ENCODE measurements at places on chromosomes 5 and 9. TPM values are rescaled to one million over a fixed set of nuclear protein-coding genes. Genes with fewer than 3 reads are reported as not detected.

The CFAP90 gene
- 3.6 TPM for total RNA-seq

The PCDHA13 gene
- 1.8 TPM for total RNA-seq

The ADRB2 gene
- 5.0 TPM for total RNA-seq

The PRSS3 gene
- 0.79 TPM for total RNA-seq

The PTPN3 gene
- 40.6 TPM for total RNA-seq

The CDKN2B-AS1 gene
- total RNA-seq: 0.82 TPM

The RLN2 gene
- 1.1 TPM for total RNA-seq

The PPIC gene
- total RNA-seq: 46.1 TPM

The PARP8 gene
- total RNA-seq: 42.5 TPM

The TRUB2 gene
- total RNA-seq: 22.4 TPM

The NIPSNAP3A gene
- total RNA-seq: 27.9 TPM

The NSD1 gene
- 99.1 TPM for total RNA-seq

The PCDHA1 gene
- 0.13 TPM for total RNA-seq

The CACNA1B gene
- 0.03 TPM for total RNA-seq

The C9orf50 gene
- total RNA-seq: 1.1 TPM

The DMRT3 gene
- not detected for total RNA-seq

The UCK1 gene
- 31.3 TPM for total RNA-seq

The CD180 gene
- total RNA-seq: 3.3 TPM

The GADD45G gene
- 7.3 TPM for total RNA-seq

The CDKN2B gene
- total RNA-seq: 1.8 TPM

The PPP2R2B gene
- total RNA-seq: 4.0 TPM

The DHFR gene
- 14.3 TPM for total RNA-seq

The CFAP77 gene
- total RNA-seq: 0.50 TPM

The WDR31 gene
- 8.7 TPM for total RNA-seq

The PCDHB5 gene
- 7.5 TPM for total RNA-seq

The CYSRT1 gene
- 0.94 TPM for total RNA-seq

The BSPRY gene
- 14.5 TPM for total RNA-seq

All from kidney (tissue), 22 donors.